ENCODE measurements at places on chromosomes 5 and 9.

GRCh38 chr5:91212714-91213092 is 170.4 kb downstream of the ARRDC3 start:
- DNase-seq: no peak

GRCh38 chr5:4735261-4735660 is 404.9 kb upstream of the ADAMTS16 start:
- no peak for DNase-seq

GRCh38 chr9:93582115-93582514 is 5.7 kb downstream of the PHF2 start:
- no peak for DNase-seq

DNA sequence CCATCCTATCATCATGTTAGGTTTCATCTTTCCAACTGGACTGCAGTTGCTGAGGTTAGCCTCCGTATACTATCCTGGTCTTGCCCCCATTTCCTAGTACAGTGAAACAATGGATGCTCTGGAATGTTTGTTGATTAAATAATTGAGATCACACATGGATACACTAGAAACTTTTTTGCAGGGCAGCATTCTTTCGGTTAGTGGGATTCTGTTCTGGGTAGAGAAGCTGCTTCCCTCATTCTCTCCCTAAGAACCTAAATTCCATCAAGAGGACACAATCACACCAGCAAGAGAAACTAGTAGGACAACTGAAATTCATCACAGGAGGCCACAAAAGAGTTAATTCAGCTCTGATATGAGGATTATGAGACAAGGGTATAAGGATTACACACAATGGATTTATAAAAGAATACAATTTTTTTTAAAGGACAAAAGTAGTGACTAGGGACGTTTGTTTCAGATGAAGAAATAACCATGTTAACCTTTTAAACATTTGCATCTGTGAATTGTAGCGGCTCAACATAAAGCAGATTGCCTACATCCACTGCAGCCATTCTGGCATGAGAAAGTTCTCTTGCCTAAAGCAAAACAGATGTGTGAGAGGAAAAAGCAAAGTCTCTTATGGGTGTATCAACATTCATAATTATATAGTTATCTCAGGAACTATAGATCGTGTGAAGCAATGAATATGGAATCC is 162.7 kb upstream of the LHFPL2 start:
- DNase-seq: no peak

- DNase-seq: no peak
Measured at GRCh38 chr5:53915120-53915519, 354.7 kb downstream of the NDUFS4 start.

DNA sequence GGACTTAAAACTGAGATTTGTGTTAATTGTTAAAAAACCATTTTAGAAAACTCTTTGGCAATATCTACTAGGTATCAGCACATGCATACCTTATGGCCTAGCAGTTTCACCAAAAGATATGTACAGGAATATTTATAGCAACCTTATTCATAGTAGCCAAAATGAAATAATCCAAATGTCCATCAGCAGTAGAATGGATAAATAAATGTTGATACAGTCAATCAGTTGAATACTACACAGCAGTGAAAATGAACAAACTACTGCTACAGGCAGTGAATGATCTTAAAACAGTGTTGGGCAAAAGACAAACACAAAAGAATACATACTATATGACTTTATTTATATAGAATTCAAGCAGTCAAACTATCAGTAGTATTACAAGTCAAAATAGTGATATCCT is 16.4 kb downstream of the RFESD start:
- DNase-seq: no peak

DNA sequence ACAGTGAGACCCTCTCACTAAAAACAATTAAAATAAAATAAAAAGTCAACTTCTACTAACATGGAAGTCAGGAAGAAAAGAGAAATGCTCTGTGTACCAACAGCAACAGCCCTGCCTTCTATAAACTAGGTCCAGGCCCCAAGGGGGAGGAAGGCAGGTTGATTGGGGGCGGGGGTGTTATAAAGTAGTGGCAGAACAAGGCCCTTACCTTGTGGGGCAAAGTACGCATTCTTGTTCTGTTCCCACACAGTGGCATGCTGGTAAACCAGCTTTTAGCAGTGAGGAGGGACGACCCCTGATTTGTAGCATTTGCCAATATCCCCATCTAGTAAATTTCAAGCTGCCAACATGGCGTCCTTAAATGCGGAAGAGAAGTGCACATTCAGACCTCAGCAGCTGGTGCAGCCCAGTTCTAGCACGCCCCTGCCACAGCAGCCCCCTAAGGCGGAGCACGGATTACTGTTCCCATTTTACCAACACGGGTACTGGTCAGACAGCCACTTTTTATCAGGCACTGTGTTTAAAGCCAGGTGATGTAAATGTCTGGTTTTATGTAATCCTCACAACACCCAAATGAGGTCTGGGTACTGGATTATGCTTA is 69.5 kb downstream of the GTF3C4 start:
- no peak for DNase-seq

GRCh38 chr5:67941614-67942401 is 273.7 kb upstream of the PIK3R1 start:
- no peak for DNase-seq

DNA sequence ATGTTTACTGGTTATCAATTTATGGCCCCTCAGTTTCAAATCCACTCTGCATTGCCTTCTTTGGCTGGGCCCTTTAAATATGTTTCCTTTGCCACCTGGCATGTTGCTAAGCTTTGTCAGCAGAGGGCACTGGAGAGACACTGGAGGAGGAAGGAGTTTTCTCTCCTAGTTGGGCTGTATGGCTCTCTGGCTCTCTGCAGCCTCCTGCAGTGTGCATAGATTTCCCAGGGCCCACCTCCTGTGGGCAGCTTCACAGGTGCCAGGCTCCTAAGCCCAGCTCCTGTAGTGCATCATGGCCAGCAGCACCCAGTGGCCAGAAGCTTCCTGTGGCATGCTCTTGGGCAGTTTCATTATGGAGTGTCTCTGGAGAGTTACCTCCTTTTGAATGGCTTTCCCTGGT is 23.3 kb downstream of the CAVIN4 start:
- DNase-seq: no peak
